ENCODE measurements at places on chromosomes 7 and 10.

GRCh38 chr10:555682-556350 lies 133.7 kb downstream of the DIP2C start:
- DNase-seq: no peak

- DNase-seq: no peak
Observed at GRCh38 chr10:1381339-1381738, 325.2 kb downstream of the WDR37 start.

- no peak for DNase-seq
Observed at GRCh38 chr7:28128608-28129007, 52.0 kb downstream of the JAZF1 start.

DNA sequence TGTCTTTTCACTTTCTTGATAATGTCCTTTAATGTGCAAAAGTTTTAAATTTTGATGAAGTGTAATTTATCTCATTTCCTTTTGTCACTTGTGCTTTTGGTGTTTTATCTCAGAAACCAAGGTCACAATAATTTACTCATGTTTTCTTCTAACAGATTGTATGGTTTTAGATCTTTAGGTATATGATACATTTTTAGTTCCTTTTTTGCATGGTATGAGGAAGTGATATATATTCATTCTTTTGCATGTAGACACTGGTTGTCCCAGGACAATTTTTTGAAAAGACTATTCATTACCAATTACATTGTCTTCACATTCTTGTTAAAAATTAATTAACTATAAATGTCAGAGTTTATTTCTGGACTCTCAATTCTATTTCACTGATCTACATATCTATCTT lies 39.8 kb upstream of the GPR22 start:
- DNase-seq: no peak

- DNase-seq: no peak
Observed at GRCh38 chr7:99938296-99938695, 8.9 kb upstream of the GJC3 start.

DNA sequence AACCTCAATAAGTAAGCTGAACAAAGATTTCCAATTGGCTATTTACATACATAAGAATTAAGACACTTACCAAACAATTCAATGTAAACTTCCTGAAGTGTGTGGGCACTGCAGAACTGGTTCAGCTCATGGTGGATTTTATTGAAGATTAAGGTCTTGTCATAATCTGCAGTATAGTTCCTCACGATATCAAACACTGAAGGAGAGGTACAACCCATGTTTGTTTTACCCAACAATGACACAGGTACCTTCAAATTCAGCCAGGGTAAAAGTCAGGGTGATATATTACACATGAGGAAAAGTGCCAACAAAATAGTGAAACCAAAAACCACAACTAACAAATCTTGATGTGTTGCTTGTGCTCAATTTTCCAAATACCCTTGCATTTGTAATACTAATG lies 10.0 kb downstream of the ERLIN1 start:
- no peak for DNase-seq

GRCh38 chr7:50994753-50995319 lies 212.1 kb upstream of the GRB10 start:
- no peak for DNase-seq

GRCh38 chr10:110701617-110701971 lies 57.5 kb downstream of the RBM20 start:
- DNase-seq: no peak

Data from NCI-H1436 treated with DMSO at 0.1 percent for 48 hours (cell line).